Inflammatory macrophage (primary cell): ENCODE measurements at places on chromosomes 1 and 21.

- DNase-seq: no peak
Observed at GRCh38 chr1:177020851-177021589, 143.5 kb downstream of the ASTN1 start.

DNA sequence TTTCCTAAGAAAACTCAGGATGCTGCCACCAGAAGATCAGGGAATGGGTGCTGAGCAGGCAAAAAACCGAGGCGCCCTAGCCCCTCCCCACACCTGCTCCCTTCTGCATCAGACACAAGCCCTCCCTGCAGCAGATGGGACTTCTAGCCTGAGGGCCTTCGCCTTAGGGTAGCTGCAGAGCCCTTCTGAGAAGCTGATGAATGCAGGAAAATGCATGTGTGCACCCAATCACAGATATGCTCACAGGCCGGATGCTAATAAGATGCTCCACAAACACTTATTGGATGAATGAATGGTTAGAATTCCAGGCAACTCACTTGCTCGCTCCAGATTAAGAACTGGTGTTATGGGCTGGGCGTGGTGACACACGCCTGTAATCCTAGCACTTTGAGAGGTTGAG, 6.8 kb upstream of the C1orf210 start:
- no peak for DNase-seq

DNA sequence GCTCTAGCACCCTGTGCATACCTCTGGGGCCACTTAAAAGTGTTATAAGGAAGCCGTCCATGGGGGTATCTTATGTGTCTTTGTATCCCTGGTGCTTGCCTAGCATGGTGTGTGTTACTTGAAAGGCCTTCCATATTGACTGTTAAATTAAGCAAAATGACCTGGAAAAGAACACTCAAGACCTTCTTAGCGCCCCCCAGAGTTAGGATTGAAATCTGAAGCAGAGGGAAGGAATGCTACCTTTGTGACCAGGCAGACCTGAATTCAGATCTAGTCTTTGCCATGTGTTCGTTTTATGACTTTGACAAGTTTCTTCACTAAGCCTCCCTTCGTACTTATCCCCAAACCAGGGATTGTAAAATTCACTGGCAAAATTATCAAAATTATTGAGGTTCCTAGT, 59.9 kb downstream of the SLC22A15 start:
- DNase-seq: no peak

DNA sequence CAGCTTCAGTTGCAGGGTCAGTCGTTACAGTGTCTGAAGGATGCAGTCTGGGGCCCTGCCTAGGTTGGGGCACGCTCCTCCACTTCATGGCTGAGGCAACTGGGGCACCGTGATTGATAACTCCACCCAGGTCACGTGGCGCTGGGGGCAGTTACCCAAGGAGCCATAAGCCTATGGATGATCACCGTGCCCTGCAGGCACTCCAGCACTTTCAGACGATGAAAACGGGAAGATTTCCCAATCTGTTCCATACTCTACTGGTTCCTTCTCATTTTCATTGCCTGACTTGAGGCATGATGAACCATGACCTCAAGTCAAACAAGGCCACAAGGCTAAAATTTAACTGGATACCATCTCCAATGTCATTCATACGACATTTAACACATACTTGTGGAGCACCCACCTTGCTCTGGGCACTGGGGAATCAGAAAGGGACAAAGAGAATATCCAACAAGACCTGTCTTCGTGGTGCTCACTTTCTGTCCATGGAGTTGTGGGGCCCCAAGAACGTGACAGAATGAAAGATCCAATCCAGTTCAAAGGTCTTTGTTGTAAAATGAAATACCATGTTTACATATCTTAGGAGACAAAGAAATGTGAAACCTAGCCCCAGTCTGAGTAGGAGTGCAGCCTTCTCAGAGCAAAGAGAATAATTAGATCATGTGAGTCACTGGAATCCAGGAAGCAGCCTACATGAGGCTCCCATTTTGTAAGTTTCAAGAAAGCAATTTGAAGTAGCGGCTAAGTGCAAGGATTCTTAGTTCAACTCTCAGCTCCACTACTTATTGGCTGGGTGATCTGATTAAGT, 39.4 kb upstream of the SPOCD1 start:
- DNase-seq: peak; percentile 52

DNA sequence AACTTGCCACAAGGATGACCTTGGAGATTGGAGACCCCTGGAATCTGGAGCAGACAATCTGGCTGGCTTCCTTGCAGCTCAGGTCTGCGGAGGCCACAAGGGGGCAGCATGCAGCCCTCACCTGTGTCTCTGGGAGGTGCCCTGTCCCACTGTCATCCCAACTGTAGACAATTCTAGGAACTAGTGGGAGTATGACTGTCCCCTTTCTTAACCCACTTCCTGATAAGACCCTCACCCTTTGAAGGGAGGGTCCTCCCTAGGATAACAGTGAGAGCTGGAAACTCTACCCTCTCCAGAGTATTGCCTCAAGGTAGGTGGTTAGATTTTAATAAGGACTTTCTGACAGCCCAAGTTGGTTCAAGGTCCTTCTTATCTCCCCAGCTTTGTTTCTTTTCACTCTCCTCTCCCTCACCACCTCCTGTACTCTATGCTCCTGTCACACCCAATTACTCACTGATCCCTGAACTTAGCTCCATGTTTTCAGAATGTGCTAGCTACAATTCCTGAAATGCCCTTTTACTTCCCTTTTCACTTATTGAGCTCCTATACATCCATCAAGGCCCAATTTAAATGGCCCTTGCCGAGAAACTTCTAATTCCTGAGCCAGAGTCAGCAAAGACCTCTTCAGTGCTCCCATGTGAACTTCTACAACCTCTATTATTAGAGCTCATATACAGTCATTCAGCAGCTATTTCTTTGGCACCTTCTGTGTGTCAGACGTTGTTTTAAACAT, 9.2 kb upstream of the KCNQ4 start:
- peak; percentile 15 for DNase-seq

GRCh38 chr1:50701706-50702317, 258.3 kb downstream of the FAF1 start:
- no peak for DNase-seq

DNA sequence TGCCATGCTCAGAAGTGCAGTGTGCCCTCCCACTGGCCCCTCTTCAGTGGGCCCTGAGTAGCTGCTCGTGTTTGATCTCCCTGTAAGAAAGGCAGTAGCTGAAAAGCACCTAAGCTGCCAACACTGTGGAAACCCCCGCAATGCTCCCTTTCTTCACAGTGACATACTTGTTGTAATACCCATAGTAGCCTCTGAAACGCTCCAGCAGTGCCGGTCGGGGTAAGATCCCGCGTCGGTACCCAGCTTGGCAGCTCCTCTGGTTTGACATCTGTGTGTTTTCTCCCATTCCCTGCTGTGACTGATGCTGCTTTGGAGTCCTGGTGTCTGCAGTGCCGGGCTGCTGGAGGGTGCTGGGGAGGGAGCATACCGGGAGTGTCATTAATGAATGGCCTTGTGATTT, 3.6 kb downstream of the CHAF1B start:
- no peak for DNase-seq

- DNase-seq: peak; percentile 83
Observed at GRCh38 chr1:158248118-158248517, 6.1 kb upstream of the CD1A start.

DNA sequence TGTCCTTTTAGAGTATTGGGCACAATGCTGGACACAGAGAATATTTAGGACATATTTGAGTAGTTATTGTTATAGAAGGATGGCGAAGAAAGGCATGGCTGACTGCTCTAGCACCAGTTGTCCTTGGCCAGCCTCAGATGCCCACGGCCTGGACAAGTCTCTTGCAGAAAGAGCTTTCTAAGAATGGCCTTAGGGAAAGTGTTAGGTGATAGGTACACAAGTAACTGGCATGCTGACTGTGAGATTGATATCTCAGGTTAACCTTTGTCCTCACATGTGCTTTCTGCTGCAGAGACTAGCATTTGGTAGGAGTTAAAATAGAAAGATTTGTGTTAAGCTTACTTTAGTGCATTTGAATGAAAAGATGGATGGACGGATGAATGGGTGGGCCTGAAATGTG, 10.1 kb downstream of the SFT2D2 start:
- no peak for DNase-seq

DNA sequence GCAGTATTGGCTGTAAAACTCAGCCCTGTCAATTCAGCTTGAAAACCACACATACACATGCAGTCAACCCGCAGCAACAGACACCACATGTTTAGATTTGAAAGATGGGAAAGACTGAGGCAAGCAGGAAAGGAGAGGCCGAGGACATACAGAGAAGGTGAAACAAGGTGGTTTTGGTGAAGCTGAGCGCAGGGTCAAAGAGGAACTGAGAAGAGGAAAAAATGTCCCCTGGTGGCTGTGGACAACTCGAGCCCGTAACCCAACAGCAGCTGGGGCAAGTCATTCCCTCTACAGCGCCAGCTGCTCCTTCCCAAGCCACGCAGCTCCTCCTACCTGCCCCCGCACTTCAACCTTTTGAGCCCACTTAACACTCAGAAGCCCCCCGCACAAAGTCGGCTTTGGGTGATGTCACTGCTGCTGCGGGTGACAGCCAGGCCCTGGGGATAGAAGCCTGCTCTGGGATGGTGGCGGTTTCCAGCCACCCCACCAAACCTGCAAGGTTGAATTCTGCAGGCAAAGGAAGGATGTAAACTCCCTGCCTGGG, 63.0 kb downstream of the KCNN3 start:
- DNase-seq: no peak

DNA sequence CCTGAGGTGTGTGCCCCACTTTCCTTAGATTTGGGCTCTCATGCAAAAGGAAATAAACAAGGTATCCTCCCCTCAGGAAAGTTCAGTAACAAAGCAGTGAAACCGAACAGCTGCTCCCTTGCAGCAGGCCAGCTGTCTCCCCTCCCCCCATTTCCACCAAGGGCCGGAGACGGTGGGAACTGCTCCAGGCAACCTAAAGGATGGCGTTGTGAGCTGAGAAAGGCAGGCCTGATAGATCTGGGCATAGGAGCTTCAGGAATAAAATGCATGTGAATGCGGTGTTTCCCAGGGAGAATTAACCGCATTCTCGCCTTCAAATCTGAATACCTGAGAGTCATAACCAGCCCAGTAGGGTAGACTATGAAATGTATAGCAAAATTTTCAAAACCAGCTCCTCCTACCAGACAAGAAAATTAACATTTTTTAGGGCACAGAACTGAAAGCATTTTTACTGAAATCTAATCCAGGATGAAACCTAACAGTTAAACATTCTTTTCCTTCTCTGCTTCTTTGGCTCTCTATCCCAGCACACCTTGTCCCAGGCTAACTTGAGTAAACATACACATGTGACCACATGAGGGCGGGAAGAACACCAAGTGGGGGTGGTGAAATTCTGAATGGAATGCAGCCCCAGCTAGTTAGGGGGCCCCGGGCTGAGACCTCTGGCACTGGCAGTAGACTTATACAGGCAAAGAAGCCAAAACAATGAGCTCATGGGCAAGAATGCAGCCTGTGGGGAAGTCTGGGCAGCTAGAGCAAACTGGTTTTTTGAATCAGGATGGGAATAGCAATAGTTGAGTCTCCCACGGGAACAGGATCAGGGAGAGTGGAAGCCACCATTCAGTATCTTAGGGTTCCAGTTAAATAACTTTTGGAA, 11.5 kb downstream of the MCL1 start:
- peak; percentile 27 for DNase-seq

DNA sequence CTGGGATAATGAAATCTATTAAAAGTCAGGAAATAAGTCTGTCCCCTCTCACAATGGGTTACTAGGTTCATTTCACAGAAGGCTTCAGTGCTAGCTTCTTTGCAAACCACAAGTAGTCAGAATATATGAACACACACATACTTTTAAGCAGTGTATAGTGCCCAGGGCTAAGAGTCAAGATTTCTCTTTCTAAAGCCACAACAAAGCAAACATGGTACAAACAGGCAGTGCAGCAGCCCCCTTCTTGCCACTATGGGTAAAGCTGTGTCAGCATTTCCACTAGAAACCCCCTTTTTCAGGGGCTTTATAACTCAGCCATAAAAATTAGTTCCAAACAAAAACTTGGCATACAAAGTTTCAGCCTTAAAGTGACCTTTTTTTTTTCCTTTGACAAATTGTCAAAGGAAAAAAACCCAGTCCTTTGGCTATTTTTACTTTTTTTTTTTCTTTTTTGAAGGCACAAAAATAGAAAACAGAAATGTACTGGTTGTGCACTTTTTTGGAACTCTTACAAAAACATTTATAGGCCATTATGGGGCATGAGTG, 315.4 kb downstream of the LMO4 start:
- DNase-seq: no peak

DNA sequence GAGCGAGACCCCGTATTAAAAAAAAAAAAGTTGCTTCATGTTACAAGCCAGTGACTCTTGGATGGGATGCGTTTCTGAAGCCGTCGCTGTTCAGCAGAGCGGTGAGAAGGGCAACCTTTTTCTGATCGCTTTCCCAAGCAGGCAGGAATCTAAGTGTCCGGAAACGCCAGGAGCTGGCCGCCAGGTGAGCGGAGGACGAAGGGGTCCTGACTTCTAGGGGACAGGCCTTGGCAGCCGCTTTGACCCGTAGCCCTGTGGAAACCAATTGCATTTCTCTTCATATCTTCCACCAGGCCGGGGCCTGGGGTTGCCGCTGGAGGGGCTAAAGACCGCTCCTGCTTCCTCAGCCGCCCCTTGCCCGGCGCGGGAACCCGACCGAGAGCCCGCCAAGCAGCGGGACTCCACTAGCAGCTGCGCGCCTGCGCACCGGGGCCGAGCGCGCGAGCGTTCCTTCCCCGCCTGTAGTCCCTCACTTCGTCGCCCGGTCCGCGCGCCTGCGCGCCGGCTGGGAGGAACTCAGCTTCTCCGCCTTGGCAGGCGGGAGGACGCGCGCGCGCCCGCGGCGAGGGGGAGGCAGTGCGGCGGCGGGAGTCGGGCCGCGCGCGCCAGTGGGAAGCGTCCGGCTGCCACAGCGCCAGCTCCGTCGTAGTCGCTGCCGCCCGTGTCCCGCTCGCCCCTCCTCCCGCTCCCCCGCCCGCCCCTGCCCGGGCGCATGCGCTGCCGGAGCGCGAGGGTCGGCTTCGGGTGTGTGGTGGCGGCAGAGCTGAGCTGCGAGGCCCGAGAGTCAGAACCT, at the start of gene SPEN:
Gene SPEN (plus strand): TSS at position 608 of the 793 bp plus-strand sequence. CDS start 361 bp downstream, outside the sequence.
- DNase-seq: peak; percentile 99

- DNase-seq: no peak
Observed at GRCh38 chr1:42690477-42691156, 8.4 kb downstream of the YBX1 start.

DNA sequence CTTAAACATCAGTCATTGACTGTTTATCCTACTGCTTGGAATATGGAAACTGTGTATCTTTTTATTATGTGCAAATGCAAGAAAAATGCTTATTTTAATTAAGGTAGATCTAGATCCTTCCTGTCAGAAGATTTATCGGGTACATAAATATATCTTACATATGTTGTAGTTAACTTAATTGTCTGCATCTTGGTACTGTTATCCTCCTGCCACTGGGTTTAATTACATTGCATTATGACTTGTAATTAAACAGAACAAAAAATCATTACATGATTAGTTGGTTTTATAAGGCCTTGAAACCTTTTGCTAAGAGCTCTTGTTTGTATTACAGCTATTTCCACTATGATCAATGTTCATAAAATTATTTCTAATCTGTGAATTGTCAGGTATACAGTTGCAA, 211.2 kb downstream of the PTGER3 start:
- no peak for DNase-seq
